H9 (cell line): ENCODE measurements at places on chromosomes 5 and 9. TPM values are rescaled to one million over a fixed set of nuclear protein-coding genes. Genes with fewer than 3 reads are reported as not detected.

Gene SLC34A3
- not detected in 2 replicates for total RNA-seq

Gene CTXN3
- not detected in 2 replicates for total RNA-seq

Gene DTWD2
- total RNA-seq, result 10.1 and 10.8 TPM in 2 replicates

Gene DAB2IP
- total RNA-seq, result 22.0 and 22.6 TPM in 2 replicates

Gene IFNB1
- not detected in 2 replicates for total RNA-seq

Gene DMGDH
- 0.37 TPM in 1 of 2 replicates, not detected in the other for total RNA-seq

Gene PALM2AKAP2
- 3.6 and 4.0 TPM in 2 replicates for total RNA-seq

Gene ADAMTS2
- total RNA-seq, result 5.4 and 5.9 TPM in 2 replicates

Gene SPATA31C1
- 0.15 TPM in 2 replicates for total RNA-seq

GRCh38 chr5:109105631-109106267, 304.0 kb downstream of the PJA2 start:
- no peak for DNase-seq
- H3K4me1 ChIP-seq, result peaks cover 3% of the 10 kb centered on the region; the same call in 1 of the 2 replicates
- no peak overlapping the region for H3K27ac ChIP-seq
- H3K4me3 ChIP-seq, result no peak overlapping the region
- H3K27me3 ChIP-seq, result no peaks in the 10 kb centered on the region

- no peaks in the 10 kb centered on the region; the same call in 2 of the 3 replicates for H3K36me3 ChIP-seq
- H3K4me1 ChIP-seq, result no peaks in the 10 kb centered on the region
- H3K4me3 ChIP-seq, result no peak overlapping the region
- no peak for DNase-seq
These were observed 7.6 kb downstream of the ITK start for GRCh38 chr5:157188270-157188669.

DNA sequence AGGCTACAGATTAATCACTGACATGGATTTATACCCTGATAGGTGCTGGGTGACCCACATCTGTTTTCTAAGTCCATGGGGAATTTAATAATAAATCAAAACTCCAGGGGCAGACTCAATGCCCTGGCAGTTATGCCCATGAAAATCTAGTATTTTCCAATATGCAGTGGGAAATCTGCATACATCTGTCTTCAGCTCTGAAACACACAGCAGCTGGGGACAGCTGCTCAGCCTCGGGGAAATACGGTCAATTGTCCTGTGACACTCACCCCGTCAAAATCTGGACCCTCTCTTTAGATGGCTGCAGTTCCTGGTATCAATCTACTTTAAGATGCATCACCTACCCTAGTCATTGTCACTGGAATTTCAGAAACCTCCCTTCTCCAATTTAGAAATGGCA, 12.7 kb upstream of the C1QTNF3 start:
- H3K27ac ChIP-seq, result no peak overlapping the region
- H3K27me3 ChIP-seq, result no peaks in the 10 kb centered on the region
- no peaks in the 10 kb centered on the region for H3K4me1 ChIP-seq
- no peak for DNase-seq
- peaks cover 6% of the 10 kb centered on the region for H3K36me3 ChIP-seq

GRCh38 chr5:79526928-79527327, 13.0 kb upstream of the HOMER1 start:
- DNase-seq, result no peak
- peaks cover 7% of the 10 kb centered on the region for H3K36me3 ChIP-seq
- no peak overlapping the region for H3K27ac ChIP-seq
- no peak overlapping the region for H3K4me3 ChIP-seq
- H3K4me1 ChIP-seq, result no peaks in the 10 kb centered on the region
- H3K27me3 ChIP-seq, result no peaks in the 10 kb centered on the region

GRCh38 chr5:77221115-77221514, 10.6 kb downstream of the PDE8B start:
- H3K36me3 ChIP-seq, result no peaks in the 10 kb centered on the region
- H3K4me1 ChIP-seq, result no peaks in the 10 kb centered on the region
- no peaks in the 10 kb centered on the region for H3K27me3 ChIP-seq
- H3K4me3 ChIP-seq, result no peak overlapping the region
- no peak for DNase-seq
- no peak overlapping the region for H3K27ac ChIP-seq

GRCh38 chr9:25752398-25752797, 74.2 kb upstream of the TUSC1 start:
- no peak overlapping the region for H3K4me3 ChIP-seq
- H3K36me3 ChIP-seq, result no peaks in the 10 kb centered on the region
- no peaks in the 10 kb centered on the region for H3K27me3 ChIP-seq

DNA sequence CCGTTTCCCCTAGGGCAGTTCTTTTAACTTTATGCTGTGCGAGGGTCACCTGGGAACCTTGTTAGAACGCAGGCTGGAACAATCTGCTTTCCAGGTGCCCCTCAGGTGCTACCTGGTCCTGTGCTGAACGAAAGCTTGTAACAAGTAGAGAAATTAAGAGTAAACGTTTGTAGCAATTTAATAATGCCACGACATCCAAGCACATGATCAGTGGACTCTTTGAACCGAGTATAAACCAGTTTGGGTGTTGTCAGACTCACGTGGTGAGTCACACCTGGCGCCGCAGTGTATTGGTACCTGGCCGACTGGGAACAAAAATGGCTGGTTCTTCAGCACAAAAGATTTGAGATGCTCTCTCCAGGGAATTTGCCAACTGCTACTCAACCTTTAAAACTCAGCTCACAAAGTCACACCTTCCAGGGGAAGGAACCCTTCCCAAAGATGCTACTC, 926 bp upstream of the MYO10 start:
- no peak for DNase-seq
- no peaks in the 10 kb centered on the region for H3K36me3 ChIP-seq
- H3K27me3 ChIP-seq, result peaks cover 20% of the 10 kb centered on the region
- H3K4me3 ChIP-seq, result peak overlapping the region; percentile 86

DNA sequence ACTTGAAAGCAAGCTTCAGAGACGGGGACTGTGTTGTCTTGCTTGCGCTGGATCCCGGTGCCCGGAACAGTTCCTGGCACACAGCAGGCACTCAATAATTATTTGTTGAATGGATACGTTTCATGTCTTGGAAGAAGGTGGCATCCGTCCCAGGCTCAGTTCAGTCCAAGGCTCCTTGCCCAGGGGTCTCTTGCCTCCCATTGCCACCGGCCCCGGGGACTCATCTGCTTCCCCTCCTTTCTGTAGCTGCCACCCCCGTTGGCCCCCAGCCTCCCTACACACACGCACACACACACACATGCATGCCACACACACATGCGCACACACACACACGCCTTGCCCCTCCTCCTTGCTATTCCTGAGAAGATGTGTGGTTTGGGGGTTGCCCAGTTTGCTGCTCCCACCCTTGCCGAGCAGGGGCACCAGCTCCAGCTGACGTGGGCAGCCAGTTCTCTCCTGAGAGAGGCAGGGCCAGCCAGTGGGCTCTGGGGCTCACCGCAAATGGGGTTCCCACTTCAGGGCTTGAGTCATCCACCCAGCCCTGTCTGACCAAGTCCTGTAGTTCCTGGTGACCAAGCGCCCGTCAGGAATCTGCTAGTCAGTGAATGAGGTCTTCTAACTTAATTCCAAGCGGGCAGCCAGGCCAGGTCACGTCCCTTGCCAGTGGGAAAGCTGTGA, 41.8 kb downstream of the HK3 start:
- H3K27ac ChIP-seq, result no peak overlapping the region
- H3K4me1 ChIP-seq, result no peaks in the 10 kb centered on the region
- no peaks in the 10 kb centered on the region for H3K27me3 ChIP-seq
- no peak for DNase-seq
- no peaks in the 10 kb centered on the region for H3K36me3 ChIP-seq

- peak overlapping the region; percentile 80 for H3K4me3 ChIP-seq
- DNase-seq, result peak; percentile 66
- peaks cover 27% of the 10 kb centered on the region; the same call in 1 of the 2 replicates for H3K27me3 ChIP-seq
- H3K27ac ChIP-seq, result no peak overlapping the region
- H3K4me1 ChIP-seq, result no peaks in the 10 kb centered on the region
- no peaks in the 10 kb centered on the region for H3K36me3 ChIP-seq
These were observed 223.3 kb downstream of the MEF2C start for GRCh38 chr5:88659529-88660263.

DNA sequence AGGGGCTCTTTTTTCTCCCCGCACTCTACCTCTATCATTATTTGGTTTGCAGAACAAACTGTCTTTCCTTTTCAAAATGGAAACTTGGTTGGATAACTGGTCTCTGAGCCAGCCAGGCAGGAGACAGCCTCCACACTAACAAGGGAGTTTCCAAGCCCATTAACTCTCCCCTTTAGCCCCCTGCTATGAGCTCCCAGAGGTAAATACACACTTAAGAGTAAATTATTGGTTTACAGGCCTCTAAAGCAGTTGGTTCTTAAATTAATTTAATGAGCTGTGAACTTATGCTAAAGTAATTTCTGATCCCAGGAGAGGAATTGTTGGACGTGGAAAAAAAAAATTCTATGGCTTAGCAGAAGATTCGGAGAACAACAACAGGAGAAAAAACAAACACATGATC, 30.3 kb downstream of the EPB41L4A start:
- H3K27me3 ChIP-seq, result no peaks in the 10 kb centered on the region
- no peak for DNase-seq
- no peaks in the 10 kb centered on the region for H3K4me1 ChIP-seq
- H3K4me3 ChIP-seq, result no peak overlapping the region

DNA sequence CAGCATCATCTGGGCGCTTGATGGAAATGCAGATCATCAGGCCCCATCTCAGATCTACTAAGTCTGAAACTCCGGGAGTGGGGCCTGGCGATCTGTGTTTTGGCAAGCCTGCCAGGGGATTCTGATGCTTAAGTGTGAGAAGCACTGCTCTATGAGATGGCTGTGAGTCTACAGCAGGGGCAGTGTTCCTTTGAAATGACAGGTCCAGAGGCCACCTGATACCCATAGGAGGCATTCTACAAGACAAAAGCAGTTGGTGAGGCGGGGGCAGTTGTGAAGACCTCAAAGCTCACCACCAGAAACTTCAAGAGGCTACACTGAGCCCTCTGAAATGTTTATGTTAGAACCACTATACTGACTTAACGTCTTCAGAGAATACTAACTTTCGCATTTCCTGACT, 86.9 kb upstream of the SPATA31D4 start:
- no peak overlapping the region for H3K27ac ChIP-seq
- H3K4me1 ChIP-seq, result peaks cover 9% of the 10 kb centered on the region; the same call in 1 of the 2 replicates
- no peaks in the 10 kb centered on the region for H3K36me3 ChIP-seq
- DNase-seq, result peak; percentile 54
- no peak overlapping the region for H3K4me3 ChIP-seq

DNA sequence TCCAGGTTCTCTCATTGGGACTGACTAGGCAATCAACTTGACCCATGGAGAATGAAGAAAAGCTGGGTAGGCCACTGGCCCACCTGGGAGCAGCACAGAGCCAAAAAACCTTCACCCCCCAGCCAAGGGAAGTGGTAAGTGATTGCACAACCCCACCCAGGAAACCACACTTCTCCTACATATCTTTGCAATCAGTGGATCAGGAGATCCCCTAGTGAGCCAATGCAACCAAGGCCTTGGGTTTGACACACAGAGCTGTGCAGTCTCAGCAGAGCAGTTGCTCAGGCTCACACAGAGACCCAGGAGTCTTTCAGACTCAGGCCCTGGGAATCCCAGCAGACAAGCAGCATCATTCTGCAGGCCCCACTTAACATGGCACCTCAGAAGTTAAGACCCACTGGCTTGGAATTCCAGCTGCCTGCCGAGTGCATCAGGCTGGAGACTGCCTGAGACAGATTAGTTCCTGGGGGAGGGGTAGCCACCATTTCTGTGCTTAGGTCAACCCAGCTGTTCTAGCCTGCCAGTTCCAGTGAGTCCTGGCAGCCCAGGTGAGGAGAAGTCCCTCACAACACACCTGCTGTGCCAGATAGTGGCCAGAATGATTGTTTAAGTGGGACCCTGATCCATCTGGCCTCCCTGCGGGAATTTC, 136.4 kb downstream of the SAXO1 start:
- H3K4me3 ChIP-seq, result no peak overlapping the region
- peaks cover 18% of the 10 kb centered on the region for H3K36me3 ChIP-seq
- H3K27ac ChIP-seq, result no peak overlapping the region
- H3K27me3 ChIP-seq, result no peaks in the 10 kb centered on the region
- no peaks in the 10 kb centered on the region for H3K4me1 ChIP-seq

GRCh38 chr9:107480386-107480789, 9.2 kb downstream of the KLF4 start:
- no peaks in the 10 kb centered on the region; the same call in 1 of the 2 replicates for H3K27me3 ChIP-seq
- no peak for DNase-seq
- no peaks in the 10 kb centered on the region for H3K4me1 ChIP-seq
- no peak overlapping the region for H3K4me3 ChIP-seq
- no peaks in the 10 kb centered on the region for H3K36me3 ChIP-seq

- DNase-seq, result no peak
- no peaks in the 10 kb centered on the region; the same call in 1 of the 2 replicates for H3K4me1 ChIP-seq
- H3K27me3 ChIP-seq, result no peaks in the 10 kb centered on the region
- H3K27ac ChIP-seq, result peak within 1 kb of the TSS; percentile 52
- H3K36me3 ChIP-seq, result no peaks in the 10 kb centered on the region
These were observed at the start of gene ANXA1 for GRCh38 chr9:73151653-73152542. Gene ANXA1 (plus strand): TSS chr9:73151865. CDS start chr9:73158536, 6,671 bp downstream.

- no peaks in the 10 kb centered on the region for H3K27me3 ChIP-seq
- H3K27ac ChIP-seq, result no peak overlapping the region
- no peak for DNase-seq
- no peak overlapping the region for H3K4me3 ChIP-seq
- H3K36me3 ChIP-seq, result peaks cover 54% of the 10 kb centered on the region
- no peaks in the 10 kb centered on the region for H3K4me1 ChIP-seq
These were observed 8.5 kb downstream of the GOLPH3 start for GRCh38 chr5:32165597-32165996.

DNA sequence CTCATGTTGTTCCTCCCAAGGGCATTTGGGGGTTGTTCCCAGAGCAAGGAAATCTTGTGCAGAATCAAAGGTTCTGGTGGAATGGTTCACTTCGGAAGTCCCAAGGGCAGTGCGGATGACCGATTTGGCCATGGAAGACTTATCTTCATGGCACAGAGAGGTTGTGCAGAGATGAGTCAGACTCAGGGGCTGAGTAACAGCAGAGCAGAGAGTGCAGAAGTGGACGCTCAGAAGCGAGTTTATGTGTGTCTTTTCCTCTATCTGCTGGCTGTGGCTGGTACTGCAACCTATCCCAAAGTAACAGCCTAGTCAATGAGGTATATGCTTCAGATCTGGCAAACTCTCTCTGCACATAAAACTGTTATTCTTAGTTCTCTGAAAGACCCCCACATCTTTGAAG, 118.1 kb downstream of the DPYSL3 start:
- no peak for DNase-seq
- H3K27me3 ChIP-seq, result no peaks in the 10 kb centered on the region
- H3K27ac ChIP-seq, result no peak overlapping the region
- peaks cover 7% of the 10 kb centered on the region; the same call in 1 of the 2 replicates for H3K4me1 ChIP-seq
- H3K36me3 ChIP-seq, result peaks cover 40% of the 10 kb centered on the region; the same call in 2 of the 3 replicates
- H3K4me3 ChIP-seq, result no peak overlapping the region

- H3K36me3 ChIP-seq, result no peaks in the 10 kb centered on the region
- no peak overlapping the region for H3K4me3 ChIP-seq
- no peaks in the 10 kb centered on the region for H3K4me1 ChIP-seq
These were observed 185.2 kb upstream of the TRIM32 start for GRCh38 chr9:116501871-116502270.

- H3K27ac ChIP-seq, result no peak overlapping the region
- no peak overlapping the region for H3K4me3 ChIP-seq
- no peaks in the 10 kb centered on the region for H3K4me1 ChIP-seq
These were observed 72.7 kb upstream of the RGMB start for GRCh38 chr5:98700730-98701129.

DNA sequence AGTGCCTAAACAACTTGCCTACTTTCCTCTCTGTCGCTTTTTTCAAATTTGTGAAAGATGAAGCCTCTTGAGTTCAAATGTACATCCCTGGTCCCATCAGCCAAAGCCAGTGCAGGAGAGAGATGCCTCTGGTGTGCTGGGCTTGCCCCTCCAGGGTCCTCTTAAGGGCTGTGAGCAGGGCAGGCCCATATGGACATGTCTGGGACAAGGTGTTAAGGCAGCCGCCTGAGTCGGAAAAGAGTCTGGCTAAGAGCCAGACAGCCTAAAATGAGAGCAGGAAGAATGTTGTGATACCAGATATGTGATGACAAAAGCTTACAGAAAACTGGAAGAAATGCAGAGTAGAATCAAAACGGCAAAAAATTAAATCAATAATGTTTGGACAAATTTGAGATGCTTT, 72.5 kb downstream of the APTX start:
- no peaks in the 10 kb centered on the region for H3K27me3 ChIP-seq
- no peak overlapping the region for H3K27ac ChIP-seq
- no peak overlapping the region for H3K4me3 ChIP-seq
- H3K36me3 ChIP-seq, result no peaks in the 10 kb centered on the region
- DNase-seq, result no peak
